ENCODE measurements at places on chromosomes 7 and 10.

DNA sequence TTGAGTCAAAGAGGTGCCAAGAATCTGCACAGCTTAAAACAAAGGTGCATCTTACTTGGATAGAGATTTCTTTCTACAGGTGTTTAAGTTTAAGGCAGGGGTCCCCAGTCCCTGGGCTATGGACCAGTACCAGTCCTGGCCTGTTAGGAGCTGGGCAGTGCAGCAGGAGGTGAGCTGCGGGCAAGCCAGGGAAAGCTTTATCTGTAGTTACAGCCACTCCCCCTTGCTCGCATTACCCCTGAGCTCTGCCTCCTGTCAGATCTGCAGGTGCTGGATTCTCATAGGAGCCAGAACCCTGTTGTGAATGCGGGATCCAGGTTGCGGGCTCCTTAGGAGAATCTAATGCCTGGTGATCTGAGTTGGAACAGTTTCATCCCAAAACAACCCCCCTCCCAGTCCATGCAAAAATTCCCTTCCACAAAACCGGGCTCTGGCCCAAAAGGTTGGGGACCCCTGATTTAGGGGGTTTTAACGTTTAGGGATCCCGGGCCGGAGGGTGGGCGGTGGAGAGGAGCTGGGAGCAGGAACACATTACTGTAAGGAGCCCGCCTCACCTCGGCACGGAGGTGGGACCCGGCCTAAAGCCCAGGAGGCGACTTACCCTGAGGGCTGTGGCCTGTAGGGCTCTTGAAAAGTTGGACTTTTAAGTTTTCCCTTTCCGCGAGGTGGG, 60.2 kb downstream of the ZNF467 start:
- peak; percentile 9 for DNase-seq
- H3K27me3 ChIP-seq = no peaks in the 10 kb centered on the region
- no peak overlapping the region for H3K27ac ChIP-seq
- H3K4me3 ChIP-seq = no peak overlapping the region
- H3K36me3 ChIP-seq = no peaks in the 10 kb centered on the region

GRCh38 chr10:77413231-77413630, 224.4 kb downstream of the KCNMA1 start:
- H3K27ac ChIP-seq = no peak overlapping the region
- no peaks in the 10 kb centered on the region for H3K36me3 ChIP-seq
- no peak for DNase-seq
- peaks cover 7% of the 10 kb centered on the region for H3K4me1 ChIP-seq

- no peak overlapping the region for H3K4me3 ChIP-seq
- H3K27me3 ChIP-seq = no peaks in the 10 kb centered on the region
- no peak overlapping the region for H3K27ac ChIP-seq
- peaks cover 58% of the 10 kb centered on the region for H3K36me3 ChIP-seq
- no peak for DNase-seq
- peaks cover 4% of the 10 kb centered on the region for H3K4me1 ChIP-seq
Observed at GRCh38 chr10:31522820-31523219, 203.8 kb downstream of the ZEB1 start.

DNA sequence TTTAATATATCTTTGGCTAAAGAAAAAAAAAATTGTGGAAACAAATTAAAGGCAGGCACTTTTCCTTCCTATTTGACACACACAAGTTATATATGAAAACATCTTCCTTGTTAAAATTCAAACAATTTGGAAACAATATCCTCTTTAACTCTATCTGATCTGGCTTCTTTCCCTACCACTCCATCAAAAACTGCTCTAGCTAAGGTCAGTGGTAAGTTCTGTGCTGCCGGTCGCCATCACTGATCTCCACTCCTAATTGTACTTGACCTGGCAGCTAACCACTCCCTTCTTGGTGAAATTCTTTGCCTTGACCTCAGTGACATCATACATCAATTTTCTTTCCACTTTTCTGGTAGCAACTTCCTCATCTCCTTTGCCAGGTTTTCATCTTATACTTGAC, 47.9 kb upstream of the MRLN start:
- no peak for DNase-seq
- H3K4me1 ChIP-seq = peaks cover 6% of the 10 kb centered on the region
- H3K36me3 ChIP-seq = peaks cover 31% of the 10 kb centered on the region
- no peaks in the 10 kb centered on the region for H3K27me3 ChIP-seq

- no peak overlapping the region for H3K27ac ChIP-seq
- no peak overlapping the region for H3K4me3 ChIP-seq
- H3K36me3 ChIP-seq = peaks cover 16% of the 10 kb centered on the region
- peaks cover 41% of the 10 kb centered on the region for H3K4me1 ChIP-seq
- H3K27me3 ChIP-seq = no peaks in the 10 kb centered on the region
Observed at GRCh38 chr10:75230600-75231038, 5.1 kb downstream of the COMTD1 start.

GRCh38 chr10:113213035-113213434, 263.0 kb downstream of the TCF7L2 start:
- H3K36me3 ChIP-seq = no peaks in the 10 kb centered on the region
- no peaks in the 10 kb centered on the region for H3K27me3 ChIP-seq
- H3K4me1 ChIP-seq = no peaks in the 10 kb centered on the region
- H3K27ac ChIP-seq = no peak overlapping the region
- DNase-seq = no peak

DNA sequence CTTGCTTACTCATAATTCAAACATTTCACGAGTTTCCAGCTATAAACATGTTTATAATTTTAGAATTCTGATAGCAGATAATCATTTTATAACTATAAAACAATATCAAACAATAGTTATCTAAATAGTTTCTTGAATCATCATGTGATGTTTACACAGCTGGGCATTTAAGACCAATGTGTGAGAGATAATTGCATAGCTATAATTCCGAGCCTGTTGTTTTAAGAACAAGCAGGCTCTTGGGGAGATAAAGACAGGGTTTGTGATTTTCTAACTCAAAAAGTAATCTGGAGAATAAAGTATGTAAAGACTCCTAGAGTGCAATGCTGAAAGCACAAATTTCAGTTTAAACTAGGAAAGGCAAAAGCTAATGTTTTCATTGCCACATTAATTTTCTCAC, 331.2 kb downstream of the LRRTM3 start:
- no peaks in the 10 kb centered on the region for H3K36me3 ChIP-seq
- H3K27ac ChIP-seq = no peak overlapping the region
- no peaks in the 10 kb centered on the region for H3K4me1 ChIP-seq
- H3K4me3 ChIP-seq = no peak overlapping the region
- H3K27me3 ChIP-seq = no peaks in the 10 kb centered on the region

GRCh38 chr10:122558452-122558851, 2.1 kb upstream of the DMBT1 start:
- no peaks in the 10 kb centered on the region for H3K36me3 ChIP-seq
- no peak overlapping the region for H3K27ac ChIP-seq
- no peak overlapping the region for H3K4me3 ChIP-seq
- DNase-seq = peak; percentile 22
- no peaks in the 10 kb centered on the region for H3K27me3 ChIP-seq

DNA sequence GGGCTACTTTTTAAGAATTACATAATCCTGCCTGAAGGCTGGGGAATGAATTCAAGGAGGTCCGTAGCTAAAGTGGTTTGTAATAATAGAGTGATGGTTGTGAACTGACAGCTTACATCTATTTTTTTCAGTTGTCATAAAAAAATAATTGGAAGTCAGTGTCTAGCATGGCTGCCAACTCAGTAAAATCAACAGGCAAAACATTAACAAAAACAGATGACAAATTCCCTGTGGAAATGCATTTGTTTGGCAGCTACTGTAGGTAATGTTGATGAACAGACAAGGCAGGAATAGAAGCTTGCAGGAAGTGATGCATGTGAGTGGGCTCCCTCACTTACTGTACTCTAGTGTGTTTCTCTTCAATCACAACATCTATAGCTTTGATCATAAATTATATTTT, 766.0 kb upstream of the POT1 start:
- no peak overlapping the region for H3K4me3 ChIP-seq
- no peak overlapping the region for H3K27ac ChIP-seq
- H3K4me1 ChIP-seq = no peaks in the 10 kb centered on the region
- H3K27me3 ChIP-seq = no peaks in the 10 kb centered on the region
- no peak for DNase-seq

- H3K36me3 ChIP-seq = no peaks in the 10 kb centered on the region
- no peaks in the 10 kb centered on the region for H3K4me1 ChIP-seq
Observed at GRCh38 chr7:54689394-54690049, 69.5 kb downstream of the SEC61G start.

DNA sequence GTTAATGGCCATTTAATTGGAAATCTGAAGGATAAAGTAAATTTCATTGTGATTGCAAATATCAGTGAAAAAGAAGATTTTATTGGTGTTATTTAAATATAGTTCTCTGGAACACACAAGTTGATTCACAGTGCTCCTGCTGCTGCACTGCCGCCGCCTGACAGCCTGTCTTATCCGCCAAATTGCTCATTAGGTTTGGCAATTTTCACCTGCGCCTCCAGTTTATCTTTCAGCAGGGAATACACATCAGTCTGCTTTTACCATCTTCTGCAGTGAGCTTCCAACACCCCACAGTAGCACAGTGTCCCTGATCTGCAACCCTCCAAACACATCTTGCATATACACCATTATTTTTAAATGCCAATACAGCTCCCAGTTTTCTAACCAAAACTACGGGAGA, 308.3 kb downstream of the PARD3 start:
- no peak for DNase-seq
- no peaks in the 10 kb centered on the region for H3K4me1 ChIP-seq
- no peak overlapping the region for H3K27ac ChIP-seq
- no peaks in the 10 kb centered on the region for H3K27me3 ChIP-seq

- no peaks in the 10 kb centered on the region for H3K36me3 ChIP-seq
- H3K27ac ChIP-seq = no peak overlapping the region
Observed at GRCh38 chr7:29610086-29610485, 46.5 kb downstream of the PRR15 start.

GRCh38 chr7:150377635-150378034, 1.5 kb upstream of the ZNF775 start:
- peak overlapping the region; percentile 97 for H3K27ac ChIP-seq
- no peaks in the 10 kb centered on the region for H3K27me3 ChIP-seq
- peaks cover 14% of the 10 kb centered on the region for H3K36me3 ChIP-seq
- DNase-seq = no peak

- H3K27me3 ChIP-seq = no peaks in the 10 kb centered on the region
- H3K36me3 ChIP-seq = peaks cover 20% of the 10 kb centered on the region
- no peak overlapping the region for H3K4me3 ChIP-seq
- no peaks in the 10 kb centered on the region for H3K4me1 ChIP-seq
Observed at GRCh38 chr7:96184783-96185182, 137.1 kb downstream of the SLC25A13 start.

DNA sequence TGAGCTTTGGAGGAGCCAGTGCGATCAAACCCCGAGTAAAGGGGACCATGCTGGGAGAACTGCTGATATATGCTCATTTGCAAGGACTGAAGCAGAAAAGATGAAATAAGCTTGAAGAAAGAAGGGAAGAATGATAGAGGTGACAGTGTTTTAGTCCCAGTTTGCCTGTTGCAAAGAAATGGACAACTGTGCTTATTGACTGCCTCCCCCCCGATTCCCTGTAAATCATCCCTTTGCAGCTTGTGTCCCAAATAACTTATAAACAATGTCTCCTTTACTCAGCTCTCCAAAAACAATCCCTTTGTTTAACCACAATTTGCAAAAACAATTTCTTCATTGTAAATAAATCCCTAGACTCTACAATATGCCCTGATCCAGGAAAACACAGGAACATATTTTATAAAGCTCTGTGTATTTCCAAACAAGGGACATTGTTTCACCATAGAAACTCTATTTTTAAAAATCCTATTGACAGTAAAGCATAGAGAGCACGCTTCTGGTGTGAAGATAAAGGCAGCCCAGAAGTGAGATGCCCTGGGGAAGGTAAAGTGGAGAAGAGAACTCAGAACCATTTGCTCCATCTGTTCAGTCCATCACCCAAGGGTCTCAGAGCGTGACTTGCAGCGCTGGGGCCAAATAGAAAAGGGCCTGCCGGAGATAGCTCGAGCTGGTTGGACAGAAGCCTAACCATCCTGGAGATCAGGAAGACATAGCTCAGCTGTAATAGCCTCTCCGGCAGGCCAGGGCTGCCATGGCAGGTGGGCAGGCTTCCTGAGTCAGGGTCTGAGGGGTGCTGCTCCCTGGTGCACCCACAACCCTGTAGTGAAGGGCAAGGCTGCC, 280.5 kb downstream of the WDR11 start:
- peaks cover 6% of the 10 kb centered on the region for H3K4me1 ChIP-seq
- H3K36me3 ChIP-seq = no peaks in the 10 kb centered on the region
- no peak overlapping the region for H3K4me3 ChIP-seq
- no peak overlapping the region for H3K27ac ChIP-seq

DNA sequence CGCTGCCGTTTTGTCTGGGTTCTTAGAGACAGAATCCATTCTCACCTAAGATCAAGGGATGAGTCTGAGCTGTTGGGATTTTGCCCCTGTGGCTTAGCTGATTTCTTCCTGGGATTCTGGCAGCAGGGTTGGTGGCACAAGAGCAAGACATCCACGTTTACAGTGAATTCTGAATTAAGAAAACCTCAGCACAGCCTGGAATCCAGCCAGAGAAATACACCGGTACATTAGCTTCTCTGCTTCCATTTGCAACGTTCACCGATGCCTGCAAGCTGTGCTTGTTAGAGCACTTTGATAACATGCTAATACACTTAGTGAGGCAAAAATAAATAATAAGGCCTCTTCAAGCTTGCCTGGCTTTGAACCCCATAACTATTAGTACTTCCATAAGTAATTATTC, 569.8 kb downstream of the CALN1 start:
- no peak overlapping the region for H3K4me3 ChIP-seq
- no peaks in the 10 kb centered on the region for H3K36me3 ChIP-seq
- no peak for DNase-seq
- no peaks in the 10 kb centered on the region for H3K27me3 ChIP-seq
- no peak overlapping the region for H3K27ac ChIP-seq
- no peaks in the 10 kb centered on the region for H3K4me1 ChIP-seq

- no peak overlapping the region for H3K4me3 ChIP-seq
- no peaks in the 10 kb centered on the region for H3K4me1 ChIP-seq
- no peaks in the 10 kb centered on the region for H3K36me3 ChIP-seq
- no peaks in the 10 kb centered on the region for H3K27me3 ChIP-seq
Observed at GRCh38 chr7:46544396-46545008, 623.4 kb upstream of the IGFBP3 start.

- peaks cover 12% of the 10 kb centered on the region for H3K4me1 ChIP-seq
- no peak for DNase-seq
- H3K36me3 ChIP-seq = peaks cover 23% of the 10 kb centered on the region
- H3K27me3 ChIP-seq = no peaks in the 10 kb centered on the region
Observed at GRCh38 chr10:21732067-21732772, 198.2 kb downstream of the MLLT10 start.

DNA sequence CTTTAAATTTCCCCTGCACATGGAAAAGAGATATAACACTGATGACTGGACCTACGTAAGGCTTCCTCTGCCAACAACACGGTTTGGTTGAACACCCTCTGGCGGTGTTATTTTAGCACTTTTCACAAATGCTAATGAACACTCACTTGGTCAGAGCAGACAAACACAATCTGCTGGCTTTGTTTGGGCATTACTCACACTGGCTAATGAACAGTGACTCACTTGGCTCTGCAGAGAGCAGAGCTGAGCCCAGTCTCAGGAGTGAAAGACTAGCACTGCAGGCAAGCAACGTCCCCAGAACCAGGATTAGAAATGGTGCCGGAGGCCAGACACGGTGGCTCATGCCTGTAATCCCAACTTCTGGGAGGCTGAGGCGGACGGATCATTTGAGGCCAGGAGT, 430.8 kb downstream of the PLXNA4 start:
- no peaks in the 10 kb centered on the region for H3K4me1 ChIP-seq
- H3K27ac ChIP-seq = no peak overlapping the region
- no peak overlapping the region for H3K4me3 ChIP-seq
- DNase-seq = no peak
- H3K36me3 ChIP-seq = no peaks in the 10 kb centered on the region

- no peak for DNase-seq
- peaks cover 27% of the 10 kb centered on the region for H3K4me1 ChIP-seq
- no peaks in the 10 kb centered on the region for H3K27me3 ChIP-seq
- H3K27ac ChIP-seq = no peak overlapping the region
Observed at GRCh38 chr7:157136372-157136771, 2.4 kb upstream of the UBE3C start.

- no peaks in the 10 kb centered on the region for H3K36me3 ChIP-seq
- no peaks in the 10 kb centered on the region for H3K27me3 ChIP-seq
- DNase-seq = no peak
- no peaks in the 10 kb centered on the region for H3K4me1 ChIP-seq
- H3K27ac ChIP-seq = no peak overlapping the region
Observed at GRCh38 chr7:41824284-41824683, 121.4 kb upstream of the INHBA start.
